ENCODE measurements at places on chromosomes 3 and 15.

- DNase-seq: no peak
These were observed 440.3 kb upstream of the DPH6 start for GRCh38 chr15:35986191-35986721.

- no peak for DNase-seq
These were observed 166.2 kb upstream of the ROBO2 start for GRCh38 chr3:76873532-76874242.

DNA sequence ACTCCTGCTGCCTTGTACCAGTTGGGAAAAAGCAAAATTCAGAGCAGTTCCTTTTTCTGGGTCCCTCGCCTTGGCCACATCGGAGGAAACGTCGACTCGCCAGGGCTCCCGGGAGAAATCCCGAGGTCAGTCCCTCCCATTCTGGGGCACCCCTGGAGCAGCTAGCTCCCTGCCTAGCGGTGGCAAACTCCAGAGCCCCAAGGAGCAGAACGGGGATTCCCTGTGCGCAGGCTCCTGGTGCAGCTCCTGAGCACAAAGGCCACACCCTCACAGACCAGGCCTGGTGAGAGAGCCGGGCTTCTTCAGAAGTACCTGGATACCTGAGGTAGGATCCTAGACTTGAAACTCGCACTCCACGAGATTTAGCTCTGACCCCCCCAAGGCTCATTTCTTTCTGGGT lies 2.6 kb downstream of the LRRC3B start:
- no peak for DNase-seq

DNA sequence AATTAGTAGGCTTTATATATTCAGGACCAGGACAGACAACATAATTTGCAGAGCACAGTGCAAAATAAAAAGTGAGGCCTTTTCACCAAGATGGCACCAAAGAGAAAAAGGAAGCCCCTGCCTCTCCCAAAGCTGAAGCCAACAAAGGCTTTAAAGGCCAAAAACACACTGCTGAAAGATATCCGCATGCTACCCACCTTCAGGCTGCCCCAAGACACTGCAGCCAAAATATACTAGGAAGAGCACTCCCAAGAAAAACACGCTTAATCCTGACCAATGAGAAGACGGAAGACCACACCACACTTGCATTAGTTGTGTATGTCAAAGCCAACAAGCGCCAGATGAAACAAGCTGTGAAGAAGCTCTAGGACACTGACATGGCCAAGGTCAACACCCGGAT lies 38.0 kb downstream of the PIK3CB start:
- DNase-seq: no peak

GRCh38 chr3:98628317-98628716 lies 34.9 kb upstream of the CPOX start:
- DNase-seq: no peak

DNA sequence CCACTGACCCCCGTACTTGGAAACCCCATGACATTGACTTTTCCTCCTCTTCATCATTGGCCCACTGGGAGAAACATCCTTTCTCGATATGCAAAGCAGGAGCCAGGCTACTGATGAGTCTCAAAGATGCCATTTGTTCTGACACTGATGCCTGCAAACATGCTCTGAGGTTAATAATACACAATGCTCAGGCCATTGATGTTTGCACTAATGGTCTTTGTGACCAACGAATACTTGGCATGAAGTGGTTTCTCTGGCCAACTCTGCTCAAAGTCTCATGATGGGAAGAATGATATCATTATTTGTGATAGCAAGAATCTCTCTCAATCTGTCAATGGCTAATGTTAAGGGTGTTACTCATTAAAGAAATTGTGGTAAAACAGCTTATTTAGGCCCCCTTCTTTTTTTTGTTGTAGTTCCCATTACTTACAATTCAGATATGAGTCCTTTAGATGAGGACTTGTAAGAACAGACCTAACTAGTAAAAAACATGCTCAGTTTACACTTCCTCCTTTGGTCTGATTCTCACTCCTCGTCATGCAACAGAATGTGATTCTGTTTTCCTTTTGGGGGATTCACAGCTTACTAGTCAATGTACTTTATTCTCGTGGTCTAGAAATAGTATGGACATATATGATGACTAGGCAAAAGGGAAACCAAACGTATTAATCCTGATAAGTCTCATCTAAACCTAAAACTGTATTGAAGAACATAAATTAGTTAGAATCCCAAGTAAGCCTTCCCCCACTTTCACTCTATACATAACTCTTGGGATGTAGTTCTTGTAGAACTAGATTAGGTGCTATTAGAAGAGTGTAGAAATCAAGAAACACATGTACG lies 488.8 kb upstream of the DPPA4 start:
- DNase-seq: no peak

GRCh38 chr15:31365655-31366127 lies 39.1 kb downstream of the KLF13 start:
- DNase-seq: peak; percentile 55

- DNase-seq: no peak
These were observed 9.6 kb downstream of the CLDND1 start for GRCh38 chr3:98513091-98513511.
